Endodermal cell (in vitro differentiated cells): ENCODE measurements at places on chromosomes 2 and 18.

DNA sequence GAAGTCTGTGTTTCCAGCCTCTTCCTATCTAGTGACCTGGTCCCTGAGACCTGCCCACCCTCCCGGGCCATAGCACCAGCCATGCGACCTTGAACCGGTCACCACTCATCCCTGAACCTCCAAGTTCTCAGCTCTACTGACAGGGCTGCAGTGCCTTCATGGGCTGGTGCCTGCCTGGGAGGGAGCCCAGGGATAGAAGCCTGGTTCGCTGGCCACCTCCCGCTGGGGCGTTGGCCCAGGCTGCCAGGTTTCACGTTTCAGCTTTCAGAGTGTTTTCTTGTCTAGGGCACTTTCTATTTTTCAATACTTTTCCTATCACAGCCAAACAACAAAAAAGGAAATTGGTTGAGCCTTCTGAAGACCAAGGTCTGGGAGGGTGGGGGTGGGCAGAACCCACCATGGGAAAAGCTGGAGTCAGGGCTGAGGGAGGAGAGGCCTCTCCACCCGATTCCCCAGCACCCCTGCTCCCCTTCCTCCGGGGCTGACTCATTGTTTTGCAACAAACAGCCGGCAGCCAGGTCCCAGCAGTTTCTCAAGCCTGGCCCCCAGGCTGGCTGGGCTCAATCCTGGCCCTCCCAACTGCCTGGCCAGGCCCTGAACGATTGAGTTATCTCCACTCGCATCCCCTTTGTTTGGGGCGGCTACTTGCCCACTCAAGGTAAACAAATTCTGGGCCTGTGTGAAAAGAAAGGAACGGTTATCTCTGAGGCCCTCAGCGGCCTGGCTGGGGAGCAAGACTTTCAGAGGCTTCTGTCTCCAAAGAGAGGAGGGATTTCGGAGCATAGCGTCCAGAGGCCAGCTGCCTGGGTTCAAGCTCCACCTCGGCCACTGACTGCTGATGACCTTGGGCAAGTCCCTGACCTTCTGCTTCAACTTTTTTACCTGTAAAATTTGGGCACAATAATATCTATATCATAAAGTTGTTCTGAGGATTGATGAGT lies 47.5 kb downstream of the ZFP36L2 start:
- DNase-seq: peak; percentile 96

DNA sequence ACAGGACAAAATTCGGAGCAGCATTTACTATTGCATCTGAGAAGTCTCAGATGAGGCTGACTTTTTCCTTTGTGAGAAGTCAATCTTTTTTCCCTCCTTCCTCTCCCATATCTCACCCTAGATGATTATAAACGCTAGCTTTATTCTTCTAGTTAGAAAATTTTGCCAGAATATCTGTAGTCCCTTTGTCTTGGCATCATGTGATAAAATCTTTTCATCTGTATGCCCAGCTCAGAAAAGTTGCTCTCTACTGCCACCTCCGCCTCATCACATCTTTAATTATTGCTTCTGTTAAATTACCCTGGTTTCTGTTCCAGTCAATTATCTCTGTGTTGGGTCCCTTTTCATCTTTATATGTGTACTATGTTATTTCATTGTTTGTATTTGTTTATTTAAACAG lies 210.8 kb upstream of the SLC35G4 start:
- no peak for DNase-seq

GRCh38 chr2:230847883-230848388 lies 16.8 kb upstream of the ITM2C start:
- peak; percentile 99 for DNase-seq

DNA sequence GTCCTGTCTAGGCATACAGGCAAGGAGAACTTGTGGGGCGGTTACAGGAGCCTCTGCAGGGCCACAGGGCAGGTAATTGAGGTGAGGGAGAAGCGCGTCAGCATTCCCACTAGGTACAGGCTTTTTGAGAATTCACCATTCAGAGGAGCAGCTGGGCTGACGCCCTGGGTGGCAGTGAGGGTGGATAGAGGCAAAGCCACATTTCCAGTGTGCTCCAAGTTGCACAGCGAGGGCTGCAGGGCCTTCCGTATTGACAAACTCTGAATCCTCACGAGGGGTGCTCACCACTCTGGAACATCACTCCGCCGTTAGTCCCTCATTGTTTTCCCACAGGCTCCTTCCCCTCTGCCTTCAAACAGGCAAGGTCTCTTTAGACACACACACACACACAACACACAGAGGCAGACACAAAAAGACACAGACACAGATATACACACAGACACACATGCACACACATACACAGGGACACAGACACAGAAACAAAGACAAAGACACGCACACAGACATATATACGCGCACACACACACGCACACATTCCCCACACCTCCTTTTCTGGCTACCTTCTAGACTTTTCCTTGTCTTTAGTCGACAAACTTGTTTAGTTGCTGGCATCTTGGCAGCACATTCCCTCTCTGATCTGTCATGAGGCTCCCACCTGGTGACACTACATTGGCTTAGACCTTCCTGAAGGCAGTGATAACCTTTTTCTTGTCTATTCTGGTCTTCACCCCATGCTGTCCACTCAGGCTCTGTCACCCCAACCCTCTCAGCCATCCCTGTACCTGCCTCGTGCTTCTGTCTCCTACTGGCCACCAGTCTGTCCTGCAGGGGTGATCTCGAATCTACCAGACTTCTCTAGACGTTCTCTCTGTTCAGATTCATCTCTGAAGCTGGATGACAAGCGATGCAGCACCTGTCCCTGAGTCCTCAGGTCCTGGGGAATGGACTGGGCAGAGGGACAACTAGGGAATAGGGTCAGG lies 136.8 kb downstream of the ALPK2 start:
- no peak for DNase-seq

- no peak for DNase-seq
Observed at GRCh38 chr2:34652636-34653035, 1053.5 kb upstream of the FAM98A start.

DNA sequence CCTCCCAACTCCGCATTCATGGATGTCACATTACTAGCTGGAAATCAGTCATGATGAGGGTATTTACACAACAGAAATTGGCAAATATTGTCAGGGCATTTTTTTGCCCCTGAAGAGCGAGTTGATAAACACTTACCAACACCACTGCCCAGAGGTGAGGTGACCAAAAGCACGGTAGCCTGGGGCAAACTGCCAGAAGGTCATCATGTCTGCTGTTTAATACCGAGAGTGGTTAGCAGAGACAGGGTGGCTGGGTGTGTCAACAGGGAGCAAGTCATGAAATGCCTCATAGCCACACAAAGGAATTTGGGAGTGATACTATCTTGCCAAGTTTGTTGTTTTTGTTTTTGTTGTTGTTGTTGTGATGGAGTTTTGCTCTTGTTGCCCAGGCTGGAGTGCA lies 37.0 kb upstream of the EPC2 start:
- DNase-seq: no peak

DNA sequence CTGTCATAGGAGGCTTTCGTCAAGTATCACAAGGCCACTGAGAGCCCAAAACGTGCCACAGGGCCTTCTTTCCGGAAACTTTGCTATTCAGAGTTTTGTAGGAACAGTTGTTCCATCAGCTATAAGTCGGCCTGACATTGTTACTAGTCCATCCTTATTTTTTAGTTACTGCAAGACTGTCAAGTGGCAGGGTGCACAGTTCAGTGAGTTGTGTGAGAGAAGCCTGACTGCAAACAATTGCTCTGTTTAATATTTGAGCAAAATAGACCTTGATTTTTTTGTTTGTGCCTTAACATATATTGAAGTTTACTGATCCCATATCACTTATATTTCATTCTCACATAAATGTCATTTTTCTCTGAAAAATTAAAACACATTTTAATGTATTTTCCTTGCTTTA lies 110.1 kb downstream of the GALNT1 start:
- no peak for DNase-seq

DNA sequence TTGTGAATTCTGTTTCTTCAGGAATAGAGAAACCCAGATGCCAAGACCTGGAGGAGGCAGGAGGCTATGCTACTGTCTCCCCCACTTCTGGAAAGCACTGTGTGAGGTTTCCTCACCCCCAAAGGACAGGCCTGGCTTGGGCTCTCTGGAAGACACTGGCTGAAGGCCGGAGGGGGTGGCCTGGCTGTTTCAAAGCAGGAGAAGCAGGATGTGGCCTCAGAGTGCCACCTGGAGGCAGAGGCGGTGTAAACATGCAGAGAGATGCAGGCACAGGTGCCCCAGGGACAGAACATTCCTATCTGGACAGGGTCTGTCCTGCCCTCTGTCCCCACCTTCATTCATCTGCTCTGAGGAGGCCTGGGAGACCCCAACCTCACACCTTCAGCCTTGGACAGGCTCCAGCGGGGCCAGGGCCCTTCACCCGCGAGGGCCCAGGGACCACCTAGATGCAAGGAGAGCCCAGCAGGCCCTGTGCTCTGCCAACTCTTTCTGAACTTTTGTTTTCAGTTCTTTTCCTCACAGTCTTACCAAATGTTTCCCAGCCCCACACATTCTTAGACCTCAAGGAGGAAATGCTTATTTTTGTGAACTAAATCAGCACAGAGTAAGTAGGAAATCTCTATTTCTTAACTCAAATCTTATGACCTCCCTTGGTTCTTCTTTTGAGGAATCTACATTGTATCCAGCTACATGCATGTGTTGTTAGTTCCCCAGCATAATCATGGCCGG lies 79.2 kb downstream of the LONRF2 start:
- peak; percentile 95 for DNase-seq

DNA sequence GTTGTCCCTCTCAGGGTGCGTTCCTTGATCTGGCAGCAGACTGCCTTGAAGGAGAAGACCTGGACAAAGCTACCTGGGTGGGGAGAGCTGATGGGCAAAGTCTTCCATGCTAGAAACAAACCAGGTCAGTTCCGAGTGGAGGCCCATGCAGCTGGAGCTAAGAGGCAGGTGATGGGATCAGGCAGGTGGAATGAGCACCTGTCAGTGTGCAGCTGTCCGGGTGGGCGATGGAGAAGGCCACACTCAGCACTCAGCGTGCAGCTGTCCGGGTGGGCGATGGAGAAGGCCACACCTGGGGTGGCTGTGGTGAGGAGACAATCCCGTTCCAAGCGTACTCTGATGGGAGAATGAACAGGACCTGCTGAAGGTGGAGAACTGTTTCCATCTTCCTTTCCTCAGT lies 237.3 kb upstream of the MYT1L start:
- DNase-seq: peak; percentile 26

- DNase-seq: no peak
Observed at GRCh38 chr2:170887496-170887895, 41.6 kb upstream of the GORASP2 start.

DNA sequence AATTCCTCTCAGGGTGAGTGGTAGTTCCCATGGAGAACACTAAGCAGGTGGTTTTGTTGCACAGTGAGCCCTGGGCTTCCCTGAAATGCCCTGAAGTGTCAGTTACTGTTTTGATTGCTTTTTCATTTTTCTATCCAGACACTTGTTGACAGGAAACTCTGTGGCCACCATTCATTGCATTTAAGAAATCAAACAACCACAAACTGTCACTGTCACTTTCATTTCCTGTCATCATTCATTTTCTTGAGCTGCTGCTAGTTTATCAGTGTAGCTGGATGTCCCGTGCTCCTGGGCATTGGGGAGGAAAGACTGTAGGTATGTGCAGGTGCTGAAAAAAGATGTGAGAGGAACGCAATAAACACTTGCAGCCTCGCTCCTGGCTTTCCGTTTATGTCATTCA lies 891.6 kb upstream of the ZEB2 start:
- no peak for DNase-seq

DNA sequence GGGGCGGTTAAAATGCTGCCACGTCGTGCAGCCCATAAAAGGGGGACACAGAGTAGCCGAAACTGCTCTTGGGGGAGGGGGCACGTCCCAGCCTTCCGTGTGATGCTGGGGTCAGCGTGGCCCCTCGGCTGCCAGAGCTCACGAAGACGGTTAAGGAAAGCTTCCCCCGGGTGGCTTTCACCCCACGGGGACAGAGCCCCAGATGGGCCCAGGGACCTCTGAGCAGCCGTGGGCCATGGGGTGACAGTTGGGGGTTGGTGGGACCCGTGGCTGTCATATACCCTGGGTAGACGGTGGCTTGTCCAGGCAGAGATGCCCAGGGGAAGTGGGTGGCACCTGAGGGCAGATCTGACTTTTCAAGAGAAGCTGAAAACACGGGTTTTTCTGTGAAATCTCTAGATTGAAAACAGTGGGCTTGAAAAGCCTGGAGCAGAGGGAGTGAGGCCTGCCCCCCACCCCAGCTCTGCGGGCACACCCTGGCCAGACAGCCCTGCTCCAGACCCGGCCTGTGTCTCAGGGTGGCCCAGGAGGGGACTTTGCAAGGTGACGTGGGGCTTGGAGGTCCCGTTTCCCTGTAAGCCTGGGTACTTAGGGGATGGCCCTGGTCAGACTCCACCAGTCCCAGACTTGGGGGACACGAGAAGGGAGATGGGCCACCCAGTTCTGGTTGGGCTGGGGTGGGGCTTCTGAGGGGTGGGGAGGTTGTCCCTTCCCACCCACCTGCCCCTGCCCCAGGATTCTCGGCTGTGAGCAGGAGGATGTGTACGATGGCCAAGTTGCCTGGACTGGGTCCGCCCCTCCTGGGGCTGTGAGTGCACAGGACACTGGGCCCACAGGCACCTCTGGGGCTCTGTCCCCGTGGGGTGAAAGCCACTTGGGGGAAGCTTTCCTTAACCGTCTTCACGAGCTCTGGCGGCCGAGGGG lies 652 bp downstream of the NEU4 start:
- peak; percentile 43 for DNase-seq

DNA sequence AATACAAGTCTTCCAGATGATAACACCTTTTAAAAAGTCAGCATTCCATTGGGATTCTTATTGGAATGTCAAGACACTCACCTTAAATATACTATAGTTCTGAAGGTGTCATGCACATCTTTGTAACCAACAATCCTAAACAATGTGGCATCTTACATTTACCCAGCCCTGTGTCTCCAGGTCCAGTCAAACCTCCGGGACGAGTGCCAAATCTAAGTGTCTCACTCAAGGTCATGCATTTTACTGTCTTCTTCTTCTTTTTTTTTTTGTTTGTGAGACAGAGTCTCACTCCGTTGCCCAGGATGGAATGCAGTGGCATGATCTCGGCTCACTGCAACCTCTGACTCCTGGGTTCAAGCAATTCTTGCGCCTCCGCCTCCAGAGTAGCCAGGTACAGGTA lies 206.9 kb upstream of the FAM98A start:
- DNase-seq: no peak

- DNase-seq: no peak
Observed at GRCh38 chr2:208049441-208049840, 24.1 kb upstream of the PLEKHM3 start.

- DNase-seq: no peak
Observed at GRCh38 chr2:148968776-148969319, 69.7 kb upstream of the LYPD6B start.

GRCh38 chr2:2842466-2842865 lies 511.4 kb upstream of the MYT1L start:
- no peak for DNase-seq

GRCh38 chr2:84676295-84676694 lies 160.0 kb downstream of the DNAH6 start:
- no peak for DNase-seq
